ENCODE measurements at places on chromosomes 1 and 21.
A peak's percentile ranks its signal among the peaks of the same experiment; 100 is the strongest.

GRCh38 chr1:25640646-25641328 is 24.2 kb downstream of the MAN1C1 start:
- no peak for DNase-seq

- no peak for DNase-seq
Observed at GRCh38 chr1:197397895-197398294, 129.8 kb downstream of the CRB1 start.

DNA sequence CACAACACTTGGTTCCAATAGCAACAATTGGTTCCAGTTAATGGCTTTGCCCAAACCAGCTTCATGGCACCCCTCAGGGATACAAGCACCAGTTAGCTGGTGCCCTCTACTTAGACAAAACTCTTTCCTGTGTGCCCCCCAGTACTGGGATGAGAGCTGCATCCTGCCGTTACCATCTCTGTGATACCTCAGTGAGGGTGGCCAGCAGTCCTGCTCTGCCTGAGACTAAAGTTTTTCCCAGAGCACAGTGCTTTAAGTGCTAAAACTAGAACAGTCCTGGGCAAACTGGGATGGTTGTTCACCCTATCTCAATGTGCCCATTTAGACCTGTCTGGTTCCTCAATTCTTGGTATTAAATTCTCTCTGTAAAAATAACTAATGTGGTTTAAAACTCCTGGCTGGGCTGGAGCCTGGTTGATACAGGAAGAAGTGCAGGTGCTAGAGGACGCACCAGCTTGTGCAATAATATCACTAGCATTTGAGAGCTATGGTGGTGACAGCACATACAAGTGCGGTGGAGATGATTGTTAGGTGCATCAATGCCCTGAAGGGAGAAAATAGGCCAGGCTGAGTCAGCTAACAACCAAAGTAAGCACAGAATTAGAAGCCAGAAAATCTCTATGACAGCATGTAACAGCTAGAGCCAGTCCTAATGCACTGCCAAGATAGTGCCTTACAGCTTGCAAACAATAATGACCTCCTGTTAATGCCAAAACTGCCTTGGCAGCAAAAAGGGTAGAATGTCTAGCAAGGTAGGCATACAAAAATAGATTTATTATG is 179.8 kb upstream of the GALNT2 start:
- peak; percentile 17 for DNase-seq

GRCh38 chr1:184610876-184611595 is 143.6 kb downstream of the EDEM3 start:
- peak; percentile 87 for DNase-seq

DNA sequence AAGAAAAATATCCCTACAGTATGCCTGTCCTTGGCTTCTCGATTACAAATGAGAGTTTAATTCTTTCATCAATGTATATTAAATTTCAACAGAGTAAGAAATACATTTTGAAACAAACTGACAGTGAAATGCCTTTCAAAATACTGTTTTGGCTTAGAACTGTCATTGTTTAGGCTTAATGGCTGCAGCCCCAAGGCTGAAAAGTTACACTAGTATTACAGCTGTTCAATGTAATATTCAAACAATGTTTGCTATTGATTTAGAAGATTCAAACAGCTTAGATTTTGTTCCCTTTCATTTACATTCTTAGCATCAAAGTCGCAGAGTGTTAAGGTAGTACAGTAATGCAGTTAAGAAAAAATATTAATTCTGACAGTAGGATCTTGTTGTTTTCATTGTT is 882.9 kb upstream of the ADGRL2 start:
- no peak for DNase-seq

DNA sequence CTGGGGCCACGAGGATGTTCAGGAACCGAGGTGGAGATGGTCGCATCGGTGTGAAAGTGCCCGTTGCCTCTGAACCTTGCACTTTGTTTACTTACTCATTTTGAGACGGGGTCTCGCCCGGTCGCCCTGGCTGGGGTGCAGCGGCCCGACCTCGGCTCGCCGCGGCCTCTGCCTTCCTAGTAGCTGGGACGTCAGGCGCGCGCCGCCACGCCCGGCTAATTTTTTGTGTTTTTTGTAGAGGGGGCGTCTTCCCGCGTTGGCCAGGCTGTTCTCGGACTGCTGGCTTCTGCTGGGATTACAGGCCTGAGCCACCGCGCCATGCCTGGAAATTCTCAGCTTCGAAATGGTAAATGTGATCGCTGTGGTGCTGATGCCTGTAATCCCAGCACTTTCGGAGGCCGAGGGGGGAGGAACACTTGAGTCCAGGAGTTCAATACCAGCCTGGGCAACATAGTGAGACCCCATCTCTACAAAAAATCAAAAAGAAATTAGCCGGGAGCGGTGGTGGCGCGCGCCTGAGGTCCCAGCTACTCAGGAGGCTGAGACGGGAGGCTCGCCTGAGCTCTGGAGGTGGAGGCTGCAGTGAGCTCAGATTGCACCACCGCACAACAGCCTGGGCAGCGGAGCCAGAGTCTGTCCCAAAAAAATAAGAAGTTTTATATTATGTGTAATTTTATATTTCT is 684 bp upstream of the MRPL20 start:
- DNase-seq, result peak; percentile 18

DNA sequence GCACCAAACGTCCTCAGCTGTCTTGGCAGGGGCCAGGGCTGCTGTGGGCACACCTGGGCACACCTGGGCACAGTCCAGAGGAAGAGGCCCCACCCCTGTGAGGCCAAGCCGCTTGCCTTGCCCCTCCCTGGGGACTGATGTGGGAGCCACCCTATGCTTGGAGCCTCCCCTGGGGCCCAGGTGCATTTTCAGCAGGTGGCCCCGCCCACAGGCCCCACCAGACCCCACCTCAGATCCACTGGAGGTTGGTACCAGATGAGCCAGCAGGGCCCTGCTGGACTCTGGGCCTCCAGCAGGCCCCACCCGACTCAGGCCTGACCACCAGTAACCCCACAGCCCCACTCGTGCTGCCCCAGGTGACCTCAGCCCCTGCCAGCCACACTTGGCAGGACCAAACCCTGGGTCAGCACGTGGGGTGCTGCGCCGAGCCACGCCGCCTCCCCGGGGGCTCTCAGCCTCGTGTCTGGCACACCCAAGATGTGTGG is 8.8 kb downstream of the SLC19A1 start:
- DNase-seq, result no peak

GRCh38 chr1:181541458-181541857 is 58.1 kb downstream of the CACNA1E start:
- no peak for DNase-seq

GRCh38 chr21:34195335-34195734 is 122.0 kb downstream of the MRPS6 start:
- DNase-seq, result no peak

- DNase-seq, result peak; percentile 72
Observed at GRCh38 chr1:155044812-155045657, 6.1 kb upstream of the ADAM15 start.

DNA sequence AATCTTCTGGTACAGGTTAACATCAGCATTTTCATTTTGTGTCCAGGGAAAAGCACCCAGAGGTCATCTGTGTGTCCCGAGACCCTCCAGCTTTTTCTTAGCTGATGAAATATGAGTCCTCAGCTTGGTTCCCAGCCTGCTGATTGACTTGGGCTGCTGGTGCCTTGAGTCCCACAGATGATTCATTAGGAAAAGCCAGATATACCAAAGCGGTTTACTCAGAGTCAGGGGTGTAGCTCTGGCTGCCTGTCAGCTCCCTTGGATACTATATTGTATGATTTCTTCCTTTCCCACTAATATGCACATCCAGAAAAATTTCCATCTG is 43.7 kb upstream of the MAB21L3 start:
- no peak for DNase-seq

DNA sequence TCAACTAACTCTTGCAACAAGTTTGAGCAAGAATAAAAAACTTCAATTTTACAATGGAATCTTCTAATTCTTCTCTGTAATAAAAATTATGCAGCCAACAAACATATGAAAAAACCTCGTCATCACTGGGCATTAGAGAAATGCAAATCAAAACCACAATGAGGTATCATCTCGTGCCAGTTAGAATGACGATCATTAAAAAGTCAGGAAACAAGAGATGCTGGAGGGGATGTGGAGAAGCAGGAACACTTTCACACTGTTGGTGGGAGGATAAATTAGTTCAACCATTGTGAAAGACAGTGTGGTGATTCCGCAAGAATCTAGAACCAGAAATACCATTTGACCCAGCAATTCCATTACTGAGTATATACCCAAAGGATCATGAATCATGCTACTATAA is 327.5 kb upstream of the LYPLAL1 start:
- DNase-seq, result no peak

- DNase-seq, result peak; percentile 87
Observed at GRCh38 chr1:159889821-159890252, 10.1 kb downstream of the CFAP45 start.

GRCh38 chr1:156438278-156438987 is 62.1 kb downstream of the MEF2D start:
- DNase-seq, result no peak

GRCh38 chr1:177848577-177848976 is 121.3 kb downstream of the SEC16B start:
- DNase-seq, result peak; percentile 77

DNA sequence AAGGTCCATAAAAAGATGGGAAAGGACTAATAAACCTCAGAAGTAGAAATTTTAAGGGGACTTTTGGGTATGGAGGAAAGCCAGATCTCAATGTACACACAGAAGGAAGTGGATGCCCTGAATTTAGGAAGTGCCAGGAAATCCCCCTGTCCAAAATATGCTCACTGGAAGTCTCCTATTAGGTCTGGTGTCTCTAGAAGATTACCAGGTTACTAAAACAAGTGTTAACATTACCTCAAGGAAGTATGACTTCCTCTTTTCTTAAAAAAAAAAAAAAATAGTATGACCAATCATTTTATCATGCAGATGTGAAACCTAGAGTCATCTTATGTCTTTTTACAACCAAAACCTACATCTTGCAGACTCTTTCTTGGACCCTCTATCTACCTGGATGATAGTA is 30.7 kb downstream of the CD58 start:
- no peak for DNase-seq

- no peak for DNase-seq
Observed at GRCh38 chr1:177589166-177589565, 380.7 kb downstream of the SEC16B start.

DNA sequence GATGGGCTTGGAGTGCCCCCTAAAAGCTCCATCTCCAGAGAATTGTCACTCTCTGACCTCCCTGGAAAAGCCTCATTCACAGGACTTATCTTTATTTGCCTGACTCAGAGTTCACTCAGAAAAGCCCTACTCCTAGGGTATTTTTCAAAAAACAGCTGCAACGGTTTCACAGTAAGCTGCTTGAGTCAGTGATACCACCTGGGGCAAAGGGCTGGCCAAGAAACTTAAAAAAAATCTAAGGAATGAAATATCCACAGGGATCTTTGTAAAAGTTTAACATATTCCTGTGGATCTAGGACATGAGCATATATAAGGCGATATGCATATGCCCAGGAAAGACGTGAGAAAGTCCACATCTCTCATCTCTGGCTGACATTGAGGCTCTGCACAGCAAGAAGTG is 33.8 kb upstream of the TSPAN2 start:
- DNase-seq, result no peak

DNA sequence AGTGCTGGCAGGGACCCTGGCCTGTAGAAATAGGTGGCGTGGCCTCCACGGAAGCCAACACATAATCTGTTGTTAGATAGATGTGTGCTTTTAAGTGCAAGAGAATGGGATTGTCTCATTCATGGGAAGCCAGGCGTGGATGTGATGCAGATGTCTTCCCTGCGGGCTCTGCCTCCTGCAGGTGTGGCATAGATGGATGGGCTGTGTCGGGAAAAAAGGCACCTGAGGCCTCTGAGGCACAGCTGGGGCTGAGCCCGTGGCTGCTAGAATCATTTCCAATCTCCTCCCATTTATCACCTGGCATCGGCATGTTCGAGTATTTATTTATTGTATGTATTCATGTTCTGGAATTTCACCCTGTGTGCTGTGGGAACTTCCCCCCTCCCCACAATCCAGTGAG is 353.4 kb upstream of the AJAP1 start:
- DNase-seq, result no peak

GRCh38 chr1:50246869-50247268 is 138.1 kb downstream of the ELAVL4 start:
- DNase-seq, result no peak

DNA sequence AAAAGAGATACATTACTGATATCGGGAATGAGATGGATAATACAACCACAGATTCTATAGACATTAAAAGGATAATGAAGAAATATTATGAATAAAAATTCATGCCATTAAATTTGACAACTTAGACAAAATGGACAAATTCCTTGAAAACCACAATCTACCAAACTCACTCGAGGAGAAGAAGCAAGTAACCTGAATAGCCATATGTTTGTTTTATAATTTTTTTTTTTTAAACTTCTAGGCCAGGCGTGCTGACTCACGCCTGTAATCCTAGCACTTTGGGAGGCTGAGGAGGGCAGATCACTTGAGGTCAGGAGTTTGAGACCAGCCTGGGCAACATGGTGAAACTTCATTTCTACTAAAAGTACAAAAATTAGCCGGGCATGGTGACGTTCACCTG is 327.9 kb downstream of the VAV3 start:
- no peak for DNase-seq

- peak; percentile 85 for DNase-seq
Observed at GRCh38 chr1:212915245-212916091, 34.9 kb upstream of the VASH2 start.

DNA sequence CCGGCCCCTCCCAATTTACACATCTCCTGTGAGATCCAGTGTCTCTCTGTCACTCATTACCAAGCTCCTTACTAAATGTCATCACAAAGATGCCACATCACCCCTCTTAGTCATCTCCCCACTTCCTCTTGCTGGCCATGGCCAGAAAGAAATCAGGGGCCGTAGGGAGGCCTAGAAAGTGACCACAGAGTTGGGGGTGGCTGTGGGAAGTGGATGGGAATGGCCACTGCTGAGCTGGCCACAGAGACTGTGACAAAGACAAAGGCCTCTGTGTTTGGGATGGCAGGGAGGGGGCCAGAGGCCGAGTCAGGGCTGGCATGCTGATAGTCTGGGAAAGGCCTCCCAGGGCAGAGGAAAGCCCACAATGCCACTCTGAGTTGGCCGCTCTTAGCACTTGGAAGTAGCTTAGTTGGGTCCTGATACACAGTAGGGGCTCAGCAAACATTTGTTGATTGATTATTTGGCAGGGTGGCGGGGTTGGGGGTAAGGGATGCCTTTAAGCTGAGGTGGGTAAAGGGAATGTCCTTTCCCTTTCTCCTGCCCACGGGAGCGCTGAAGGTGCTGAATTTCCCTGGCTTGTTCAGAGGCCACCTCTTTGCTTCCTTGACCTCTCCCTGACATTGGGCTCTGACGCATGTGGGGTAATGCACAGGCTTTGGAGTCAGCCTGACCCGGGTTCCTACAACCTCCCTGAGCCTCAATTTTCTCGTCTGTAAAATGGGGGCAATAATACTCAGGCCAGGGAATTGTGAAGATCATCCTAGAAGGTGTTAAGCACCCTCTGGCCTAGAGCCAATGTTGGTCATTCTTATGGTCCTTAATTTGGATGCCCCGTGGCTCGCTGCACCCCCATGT is 13.2 kb downstream of the NAV1 start:
- DNase-seq, result peak; percentile 89

GRCh38 chr1:100683448-100684349 is 35.8 kb upstream of the VCAM1 start:
- DNase-seq, result no peak

DNA sequence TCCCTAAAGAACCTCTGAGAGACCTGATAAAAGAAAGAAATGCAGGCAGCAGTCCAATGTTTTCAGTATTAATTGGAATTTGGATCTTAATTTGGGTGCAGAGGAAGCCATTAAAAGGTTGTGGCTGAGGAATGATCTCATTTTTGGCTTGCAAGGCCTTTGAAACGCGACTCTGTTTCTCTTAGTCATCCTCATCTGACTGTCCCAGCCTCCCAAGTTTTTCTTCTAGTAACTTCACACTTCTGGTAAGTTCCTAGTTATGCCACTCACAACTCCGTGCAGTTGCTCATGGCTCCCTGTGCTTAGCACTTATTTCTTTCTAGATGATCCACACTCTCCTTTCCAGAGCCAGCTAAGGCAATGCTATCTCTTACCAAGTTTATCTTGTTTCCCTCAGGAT is 147.4 kb upstream of the USP24 start:
- DNase-seq, result peak; percentile 57

Data from renal cortical epithelial cell (primary cell).